ENCODE measurements at places on chromosomes 1 and 21.

DNA sequence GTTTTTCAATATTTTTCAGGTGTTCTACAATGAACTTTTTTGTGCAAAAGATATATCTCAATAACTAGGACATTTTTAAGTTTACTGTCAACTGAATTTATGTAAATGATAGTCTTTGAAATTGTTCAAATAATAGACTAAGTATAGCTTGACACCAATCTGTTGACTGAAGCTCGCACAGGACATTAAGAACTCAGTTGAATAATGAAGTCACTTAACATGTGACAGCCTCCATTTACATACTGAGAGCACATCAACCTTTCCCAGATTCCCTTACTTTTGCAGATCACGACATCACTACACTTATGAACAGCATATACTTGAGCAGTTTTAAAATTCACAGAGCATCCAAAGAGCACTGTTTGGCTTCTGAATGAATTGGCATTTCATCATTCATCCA, 268.2 kb downstream of the LRRC7 start:
- no peak for DNase-seq

GRCh38 chr1:22790232-22791008, 79.8 kb downstream of the EPHB2 start:
- DNase-seq, result no peak

- DNase-seq, result no peak
Measured at GRCh38 chr1:117501281-117501680, 104.6 kb upstream of the TENT5C start.

GRCh38 chr1:2169200-2169836, 25.3 kb downstream of the FAAP20 start:
- DNase-seq, result no peak

DNA sequence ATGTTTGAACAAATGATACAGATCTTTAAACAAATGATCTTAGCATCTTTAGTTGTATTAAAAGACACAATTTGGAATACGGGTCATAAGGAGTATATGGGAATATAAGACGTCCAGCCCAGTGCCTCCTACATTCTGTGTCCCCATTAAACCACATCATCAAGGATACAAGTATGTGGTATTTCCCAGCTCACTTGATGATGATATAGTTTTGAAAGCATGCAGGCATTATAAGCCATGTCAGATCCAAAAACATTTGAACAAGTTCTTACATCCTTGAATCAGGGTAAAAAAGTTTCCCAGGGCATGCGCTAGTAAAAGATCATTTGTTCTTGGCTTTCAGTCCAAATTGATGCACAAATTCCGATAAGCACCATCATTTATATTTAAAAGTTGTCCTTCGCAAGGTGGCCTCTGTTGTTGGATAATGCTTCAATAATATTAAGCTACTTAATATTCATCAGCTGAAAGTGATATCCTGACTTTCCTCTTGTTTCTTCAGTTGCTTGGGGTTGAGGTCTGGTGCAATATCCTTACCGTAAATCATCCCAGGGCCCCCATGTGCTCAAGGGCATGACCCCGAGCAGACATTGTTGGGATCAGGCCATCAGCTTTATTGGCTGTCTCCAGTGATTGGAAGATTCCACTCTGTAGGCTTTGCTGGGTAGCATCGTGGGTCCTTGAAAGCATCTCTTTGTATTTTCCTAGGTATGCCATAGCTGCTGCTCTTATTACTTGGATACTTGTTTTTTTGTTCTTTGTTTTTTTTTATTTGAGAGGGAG, 61.8 kb downstream of the CENPF start:
- no peak for DNase-seq

DNA sequence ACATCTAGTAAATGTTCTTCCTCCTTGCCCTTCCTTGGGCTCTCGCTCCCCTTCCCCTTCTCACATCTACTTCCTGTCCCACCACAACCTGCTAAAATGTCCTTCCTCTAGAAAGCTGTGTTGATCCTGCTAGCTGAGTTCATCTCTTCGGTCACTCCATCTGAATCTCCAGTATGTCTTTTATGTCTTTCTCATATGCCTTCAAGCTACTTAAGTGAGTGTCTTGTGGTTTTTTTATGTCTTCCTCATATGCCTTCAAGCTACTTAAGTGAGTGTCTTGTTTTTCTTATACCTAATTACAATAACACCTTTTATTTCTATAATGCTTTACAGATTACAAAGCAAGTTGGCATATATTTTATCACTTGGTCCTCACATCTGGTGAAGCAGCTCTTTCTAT, 33.9 kb downstream of the CSF1 start:
- no peak for DNase-seq

GRCh38 chr1:209485167-209485566, 98.3 kb upstream of the CAMK1G start:
- DNase-seq, result no peak

DNA sequence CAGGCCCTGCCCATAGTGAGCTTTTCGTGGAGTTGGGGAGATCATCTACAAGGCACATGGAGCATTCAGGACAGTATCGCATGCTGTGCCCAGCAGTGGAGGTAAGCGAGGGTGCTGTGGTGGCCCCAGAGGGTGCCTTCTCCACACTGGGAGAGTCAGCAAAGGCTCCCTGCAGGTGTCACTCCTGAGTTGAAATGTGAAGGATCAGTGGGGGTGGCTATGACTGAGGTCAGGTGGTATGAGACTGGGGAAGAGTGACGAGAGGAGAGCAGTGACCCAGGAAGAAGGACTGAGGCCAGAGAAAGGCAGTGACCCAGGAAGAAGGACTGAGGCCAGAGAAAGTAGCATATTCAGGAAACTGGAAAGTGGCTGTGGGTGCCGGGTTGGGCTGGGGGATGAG, 53.0 kb downstream of the SPAG17 start:
- DNase-seq, result no peak

DNA sequence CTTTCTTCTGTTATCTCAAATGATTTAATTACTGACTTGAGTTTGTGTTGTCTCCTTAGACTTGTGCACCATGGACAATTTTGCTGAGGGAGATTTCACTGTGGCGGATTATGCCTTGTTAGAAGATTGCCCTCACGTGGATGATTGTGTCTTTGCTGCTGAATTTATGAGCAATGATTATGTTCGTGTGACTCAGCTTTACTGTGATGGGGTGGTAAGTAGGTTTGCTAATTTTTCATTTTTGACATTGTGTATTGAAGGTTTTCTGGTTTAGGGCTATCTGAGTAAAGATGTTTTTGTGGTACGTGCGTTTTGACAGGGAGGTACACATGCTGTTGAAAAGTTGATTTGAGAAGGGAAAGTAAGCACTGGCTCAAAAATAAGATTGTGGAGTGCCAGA, 14.1 kb downstream of the TTC3 start:
- DNase-seq, result no peak

DNA sequence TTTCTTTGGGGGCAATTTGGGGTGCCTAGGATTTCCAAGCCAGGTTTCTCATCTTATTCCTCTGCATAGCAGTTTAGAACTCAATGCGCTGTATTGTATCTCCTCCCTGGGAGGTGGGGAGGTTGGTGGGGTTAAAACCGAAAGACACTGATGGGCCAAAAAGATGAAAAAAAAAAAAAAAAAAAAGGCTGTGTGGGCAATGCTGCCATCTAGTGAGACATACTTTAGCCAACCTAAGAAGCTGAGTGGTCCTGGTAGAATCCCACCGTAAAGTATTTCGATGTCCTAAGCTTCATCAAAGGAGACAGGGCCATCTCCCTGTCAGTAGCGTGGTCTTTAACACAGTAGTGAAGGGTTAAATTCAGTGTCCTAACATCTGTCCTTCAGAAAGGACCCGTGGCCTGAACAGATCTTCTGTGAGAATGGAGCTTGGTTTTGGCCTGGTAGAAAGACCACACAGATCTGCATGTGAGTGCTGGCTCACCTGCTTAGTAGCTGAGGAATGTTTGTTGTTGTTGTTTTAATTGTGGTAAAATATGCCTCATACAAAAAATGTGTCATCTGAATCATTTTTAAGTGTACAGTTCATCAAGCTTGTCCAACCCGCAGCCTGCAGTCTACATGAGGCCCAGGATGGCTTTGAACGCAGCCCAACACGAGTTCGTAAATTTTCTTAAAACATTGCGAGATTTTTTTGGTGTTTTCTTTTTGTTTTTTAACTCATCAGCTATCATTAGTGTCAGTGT, 226.2 kb downstream of the KIF26B start:
- DNase-seq, result no peak

DNA sequence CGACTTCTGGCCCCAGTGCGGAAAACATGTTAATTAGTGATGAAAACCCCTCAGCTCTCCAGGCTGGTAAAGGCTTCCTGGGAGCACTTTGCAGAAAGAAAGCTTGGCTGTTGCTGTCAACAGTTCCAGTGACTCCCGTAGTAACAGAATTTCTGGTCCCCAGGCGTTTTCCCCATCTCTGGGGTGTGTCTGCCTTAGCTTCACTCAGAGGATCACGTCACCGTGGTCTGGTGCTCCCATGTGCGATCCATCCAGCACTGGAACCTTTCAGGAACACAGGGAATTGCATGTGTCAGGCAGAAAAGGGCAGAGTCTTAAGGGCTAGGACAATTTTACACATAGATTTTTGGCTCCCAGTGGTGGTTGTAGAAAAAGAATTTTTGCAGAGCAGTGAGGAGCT, 470.4 kb upstream of the USP24 start:
- DNase-seq, result no peak

- no peak for DNase-seq
Measured at GRCh38 chr1:225424562-225425200, 3.2 kb downstream of the LBR start.

GRCh38 chr1:23643736-23644554, 47.7 kb upstream of the RPL11 start:
- no peak for DNase-seq

GRCh38 chr1:222247811-222248310, 300.0 kb downstream of the HHIPL2 start:
- no peak for DNase-seq

GRCh38 chr1:242585616-242586359, 61.3 kb upstream of the PLD5 start:
- no peak for DNase-seq

DNA sequence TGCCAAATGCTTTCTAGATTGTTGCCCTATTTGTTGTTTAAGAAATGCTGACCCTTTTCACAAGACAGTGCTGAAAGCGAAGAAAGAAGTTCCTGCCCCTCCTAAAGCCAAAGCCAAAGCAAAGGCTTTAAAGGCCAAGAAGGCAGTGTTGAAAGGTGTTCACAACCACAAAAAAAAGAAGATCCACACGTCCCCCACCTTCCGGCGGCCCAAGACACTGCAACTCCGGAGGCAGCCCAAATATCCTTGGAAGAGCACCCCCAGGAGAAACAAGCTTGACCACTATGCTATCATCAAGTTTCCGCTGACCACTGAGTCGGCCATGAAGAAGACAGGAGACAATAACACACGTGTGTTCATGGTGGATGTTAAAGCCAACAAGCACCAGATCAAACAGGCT, 55.7 kb downstream of the PSMG1 start:
- no peak for DNase-seq

DNA sequence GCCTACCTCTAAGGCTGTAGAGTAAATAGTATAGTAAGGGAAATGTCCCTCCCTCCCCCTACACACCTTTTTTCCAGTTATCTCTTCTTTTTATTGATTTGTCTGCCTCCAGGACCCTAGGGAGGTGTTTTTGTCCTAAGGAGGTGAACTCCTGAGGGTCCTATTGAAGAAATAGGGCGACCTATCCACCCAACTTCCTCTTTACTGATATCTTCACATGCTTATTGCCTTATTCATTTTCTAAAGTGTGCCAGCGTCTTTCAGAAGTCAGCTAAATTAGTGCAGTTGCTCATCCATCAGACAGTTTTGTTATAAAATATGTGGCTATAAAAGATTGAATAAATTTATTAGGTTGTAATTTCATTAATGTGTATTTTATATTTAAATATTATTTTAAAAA, 5.9 kb downstream of the BACH1 start:
- no peak for DNase-seq

GRCh38 chr21:42737951-42738590, 84.7 kb downstream of the PDE9A start:
- DNase-seq, result no peak

DNA sequence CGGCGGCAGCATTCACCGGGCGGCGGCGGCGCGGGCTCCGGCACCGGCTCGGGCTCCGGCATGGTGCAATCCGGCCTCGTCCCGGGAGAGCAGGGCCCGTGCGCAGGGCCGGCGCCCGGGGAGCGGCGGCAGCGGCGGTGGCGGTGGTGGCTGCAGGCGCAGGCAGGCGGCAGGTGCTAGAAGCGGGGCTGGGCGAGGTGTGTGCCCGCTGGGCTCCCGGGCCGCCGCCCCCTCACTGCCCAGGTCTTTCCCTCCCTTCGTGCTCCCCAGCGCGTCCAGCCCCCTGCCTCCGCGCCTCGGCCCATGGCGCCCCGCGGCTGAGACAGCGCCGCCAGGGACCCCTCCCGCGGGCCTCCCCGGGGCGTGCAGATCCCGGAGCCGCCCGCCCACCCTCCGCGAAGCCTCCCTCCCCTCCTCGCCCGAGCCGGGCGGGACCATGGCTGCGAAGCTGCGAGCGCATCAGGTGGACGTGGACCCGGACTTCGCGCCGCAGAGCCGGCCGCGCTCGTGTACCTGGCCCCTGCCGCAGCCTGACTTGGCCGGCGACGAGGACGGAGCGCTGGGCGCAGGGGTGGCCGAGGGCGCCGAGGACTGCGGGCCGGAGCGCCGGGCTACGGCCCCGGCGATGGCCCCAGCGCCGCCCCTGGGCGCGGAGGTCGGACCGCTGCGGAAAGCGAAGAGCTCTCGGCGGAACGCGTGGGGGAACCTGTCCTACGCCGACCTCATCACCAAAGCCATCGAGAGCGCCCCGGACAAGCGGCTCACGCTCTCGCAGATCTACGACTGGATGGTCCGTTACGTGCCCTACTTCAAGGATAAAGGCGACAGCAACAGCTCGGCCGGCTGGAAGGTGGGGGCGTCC, 492 bp downstream of the FOXO6 start:
- no peak for DNase-seq

DNA sequence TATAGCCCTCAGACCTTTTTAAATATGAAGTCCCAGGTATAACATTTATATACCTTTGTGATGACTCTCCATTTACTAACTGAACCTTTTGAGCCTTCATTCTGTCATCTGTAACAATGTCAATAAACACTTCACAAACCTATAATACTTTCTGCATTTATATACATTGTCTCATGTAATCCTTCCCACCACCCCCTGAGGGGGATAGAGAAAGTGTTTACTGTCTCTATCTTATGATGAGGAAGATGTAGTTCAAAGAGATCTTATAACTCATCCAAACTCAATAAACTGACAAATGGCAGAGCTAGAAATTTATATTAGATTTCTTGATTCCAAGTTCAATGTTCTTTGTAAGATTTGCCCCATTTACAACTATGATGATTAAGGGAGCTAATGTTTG, 48.3 kb upstream of the CR2 start:
- DNase-seq, result no peak

DNA sequence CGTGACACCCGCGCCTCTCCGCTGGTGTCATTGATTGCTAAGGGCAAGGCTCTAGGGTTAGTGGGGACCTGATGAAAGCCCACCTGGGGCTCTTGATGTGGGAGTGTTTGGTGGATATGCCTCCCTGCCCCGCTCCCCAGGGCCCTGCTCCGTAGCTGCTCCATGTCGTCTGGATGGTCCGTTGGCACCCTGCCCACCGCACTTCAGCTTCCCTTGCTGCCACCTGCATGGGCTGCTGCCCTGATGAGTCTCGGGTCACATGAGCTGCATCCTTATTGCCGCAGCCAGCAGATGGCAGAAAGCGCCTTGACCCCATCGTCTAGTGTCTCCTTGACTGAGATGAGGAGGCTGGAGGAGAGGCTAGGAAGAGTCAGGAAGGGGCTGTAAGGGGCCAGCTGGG, 439.4 kb downstream of the CAMTA1 start:
- DNase-seq, result no peak

Measured in cortex of kidney (tissue), 1 donor.